ENCODE measurements at places on chromosomes 12 and 14.

- DNase-seq, result no peak
Observed at GRCh38 chr14:76550534-76550933, 174.6 kb downstream of the ESRRB start.

DNA sequence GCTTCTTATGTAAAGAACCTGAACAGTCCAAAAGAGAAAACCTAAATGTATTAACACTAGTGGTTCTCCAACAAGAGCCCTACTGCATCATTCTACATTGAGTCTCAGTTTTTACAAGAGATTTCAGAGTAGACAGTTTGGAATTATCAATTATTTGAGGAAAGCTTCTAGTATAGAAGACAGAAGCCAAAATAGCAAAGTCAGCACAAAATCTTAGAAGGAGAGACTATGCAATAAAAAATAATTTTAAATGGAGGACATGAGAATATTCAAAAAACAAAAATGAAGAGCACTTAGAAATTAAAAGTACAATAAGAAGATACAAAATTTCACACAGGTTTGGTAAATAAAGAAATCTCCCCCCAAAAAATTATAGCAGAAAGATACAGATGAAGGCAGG is 406.3 kb upstream of the USP15 start:
- DNase-seq, result no peak

DNA sequence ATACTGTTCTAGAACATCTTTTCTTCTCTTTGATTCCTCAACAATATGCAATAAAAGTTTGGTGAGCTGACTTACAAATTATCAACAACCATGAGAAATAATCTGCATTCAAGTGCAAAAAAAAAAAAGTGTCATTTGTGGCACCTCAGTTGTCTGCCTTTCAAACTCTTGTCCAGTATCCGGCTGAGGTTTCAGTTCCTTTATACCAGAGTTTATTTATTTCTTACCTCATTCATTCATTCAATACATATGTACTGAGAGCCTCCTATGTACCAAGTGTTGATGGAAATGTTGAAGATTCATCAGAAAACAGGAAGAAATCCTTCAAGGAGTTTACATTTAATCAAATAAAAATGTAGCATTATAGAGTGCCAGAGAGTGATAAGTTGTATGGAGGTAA is 484.1 kb downstream of the RMST start:
- no peak for DNase-seq

GRCh38 chr14:93331728-93332396 is 974 bp downstream of the BTBD7 start:
- no peak for DNase-seq

GRCh38 chr14:71586131-71586897 is 345.9 kb upstream of the RGS6 start:
- no peak for DNase-seq

DNA sequence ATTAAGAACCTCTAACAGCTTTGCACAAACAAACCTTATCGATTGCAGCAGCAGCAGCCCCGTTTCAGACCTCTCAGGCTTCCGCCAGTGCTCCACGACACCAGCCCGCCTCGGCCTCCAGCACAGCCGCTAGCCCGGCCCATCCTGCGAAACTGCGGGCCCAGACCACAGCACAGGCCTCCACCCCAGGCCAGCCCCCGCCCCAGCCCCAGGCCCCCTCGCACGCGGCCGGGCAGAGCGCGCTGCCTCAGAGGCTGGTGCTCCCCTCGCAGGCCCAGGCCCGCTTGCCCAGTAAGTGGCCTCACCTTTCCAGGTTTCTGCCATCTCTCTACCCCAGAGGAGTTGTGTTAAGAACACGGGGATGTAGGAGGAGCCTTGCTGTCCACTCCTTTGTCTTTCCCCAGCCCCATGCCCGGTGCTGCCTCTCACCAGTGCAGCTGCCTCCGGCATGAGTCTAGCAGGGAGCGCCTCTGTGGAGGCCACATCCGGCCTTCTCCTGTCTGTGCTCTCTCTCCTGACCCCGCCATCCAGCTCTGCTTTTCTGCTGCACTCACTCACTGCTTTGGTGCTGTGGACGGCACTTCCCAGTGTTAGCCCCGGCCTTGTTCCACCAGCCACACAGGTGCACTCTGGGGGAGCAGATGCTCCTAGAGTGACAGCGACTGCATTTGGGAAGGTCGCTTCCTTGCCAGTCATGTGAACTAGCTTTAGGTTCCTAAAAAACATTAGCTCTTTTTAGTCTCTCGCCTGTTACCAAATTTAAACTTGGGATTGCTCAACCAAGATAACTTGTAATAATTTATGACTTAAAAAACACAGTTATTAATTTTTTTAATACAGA is 71.5 kb downstream of the EP400 start:
- DNase-seq, result no peak

DNA sequence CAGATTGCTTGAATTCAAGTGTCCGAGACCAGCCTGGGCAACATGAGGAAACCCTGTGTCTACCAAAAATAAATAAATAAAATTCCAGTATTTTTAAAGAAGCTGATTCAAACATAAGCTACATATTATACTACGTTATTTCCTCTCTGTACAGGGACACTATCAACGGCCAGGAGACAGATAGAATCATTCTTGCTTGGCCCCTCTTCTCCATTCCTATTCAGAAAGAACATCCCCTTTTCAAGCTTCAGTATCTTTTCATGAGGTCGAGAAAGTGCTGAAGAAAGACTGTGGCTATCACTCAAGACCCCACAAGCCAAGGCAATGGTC is 314 bp upstream of the DHRS7 start:
- no peak for DNase-seq

DNA sequence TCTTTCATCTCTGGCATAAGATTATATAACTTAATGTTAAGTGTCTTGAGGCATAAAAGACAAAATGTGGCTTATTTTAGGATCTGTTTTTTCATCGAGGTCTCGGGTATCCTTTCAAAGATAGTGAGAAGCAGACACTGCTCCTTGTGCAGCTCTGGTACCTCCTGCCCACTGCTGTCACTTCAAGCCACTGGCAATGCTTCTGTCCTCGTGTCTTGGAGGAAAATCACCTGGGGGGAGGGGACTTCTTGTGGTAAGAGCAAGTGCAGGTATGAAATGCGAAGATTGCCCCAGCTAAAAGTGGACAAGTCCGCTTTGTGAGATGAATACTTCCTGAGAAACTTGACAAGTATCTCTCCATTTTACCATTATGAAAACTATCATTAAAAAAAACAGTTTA is 37.8 kb upstream of the DYNC1H1 start:
- DNase-seq, result no peak

DNA sequence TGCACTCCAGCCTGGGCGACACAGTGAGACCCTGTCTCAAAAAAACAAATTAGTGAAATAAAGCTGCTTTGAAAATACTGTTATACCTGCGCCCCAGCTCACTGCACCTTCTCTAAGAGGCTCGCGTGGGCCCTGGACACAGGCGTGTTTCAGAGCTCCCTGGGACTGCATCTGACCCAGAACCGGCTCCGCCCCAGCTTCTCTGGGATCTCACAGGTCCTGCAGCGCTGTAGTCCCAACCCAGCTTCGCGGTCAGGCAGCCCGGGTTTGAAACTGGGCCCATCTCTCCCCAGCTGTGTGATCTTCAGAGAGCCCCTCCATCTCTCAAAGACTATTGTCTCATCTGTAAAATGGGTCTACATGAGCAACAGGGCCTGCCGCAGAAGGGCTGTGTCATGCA is 7.5 kb downstream of the RIMBP2 start:
- no peak for DNase-seq

- no peak for DNase-seq
Observed at GRCh38 chr14:59570122-59570521, 6.5 kb downstream of the CCDC175 start.

DNA sequence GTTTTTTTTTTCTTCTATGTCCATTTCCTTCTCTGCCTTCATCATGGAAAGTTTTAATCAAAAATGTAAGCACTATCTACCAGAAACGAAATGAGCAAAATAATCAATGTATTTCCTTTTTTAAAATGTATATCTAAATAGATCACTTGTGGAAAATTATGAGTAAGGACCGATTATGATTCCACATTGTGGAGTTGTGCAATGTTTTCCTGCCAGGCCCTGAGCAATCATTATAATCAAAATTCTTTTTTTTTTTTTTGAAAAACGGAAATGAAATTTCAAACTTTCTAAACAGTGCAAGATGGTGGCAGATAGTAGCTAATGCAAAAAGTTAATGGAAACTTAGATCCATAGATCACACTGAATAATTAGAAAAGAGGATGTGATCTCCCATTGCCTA is 1074.6 kb upstream of the TMEM132C start:
- DNase-seq, result no peak

DNA sequence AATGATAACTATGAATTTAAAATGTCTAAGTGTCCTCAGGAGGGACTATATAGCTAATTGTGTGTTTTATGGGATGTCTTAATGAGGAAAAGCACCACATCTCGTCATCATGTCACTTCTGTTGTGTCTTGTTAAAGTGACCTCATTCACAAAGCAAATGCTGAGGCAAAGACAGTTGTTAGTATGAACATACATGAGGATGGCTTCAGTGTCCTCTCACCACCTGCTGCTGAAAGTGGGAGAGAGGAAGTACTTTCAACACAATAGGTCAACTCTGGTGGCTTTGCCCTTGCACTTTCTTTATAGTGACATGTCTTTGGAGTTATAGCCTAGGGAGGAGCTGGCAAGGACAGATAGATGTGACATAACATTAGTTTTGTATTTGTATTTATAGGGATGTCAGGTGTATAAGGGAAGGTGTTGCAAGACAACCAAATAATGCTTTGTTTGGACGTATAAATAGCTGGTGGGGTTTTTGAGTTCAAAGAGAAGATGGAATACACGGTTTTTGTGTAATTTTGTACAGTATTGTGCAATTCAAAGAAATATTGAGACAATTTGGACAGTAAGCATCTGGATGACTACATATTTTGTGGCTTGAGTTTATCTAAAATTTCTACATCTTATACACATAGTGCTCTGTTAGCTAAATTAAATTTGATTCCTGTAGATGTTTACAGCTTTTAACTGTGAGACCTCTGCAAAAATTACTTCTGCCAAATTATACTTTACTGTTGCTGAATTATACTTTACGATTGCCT is 131.7 kb upstream of the ATP2B1 start:
- DNase-seq, result no peak

- no peak for DNase-seq
Observed at GRCh38 chr14:68473794-68474193, 319.1 kb downstream of the ZFP36L1 start.

DNA sequence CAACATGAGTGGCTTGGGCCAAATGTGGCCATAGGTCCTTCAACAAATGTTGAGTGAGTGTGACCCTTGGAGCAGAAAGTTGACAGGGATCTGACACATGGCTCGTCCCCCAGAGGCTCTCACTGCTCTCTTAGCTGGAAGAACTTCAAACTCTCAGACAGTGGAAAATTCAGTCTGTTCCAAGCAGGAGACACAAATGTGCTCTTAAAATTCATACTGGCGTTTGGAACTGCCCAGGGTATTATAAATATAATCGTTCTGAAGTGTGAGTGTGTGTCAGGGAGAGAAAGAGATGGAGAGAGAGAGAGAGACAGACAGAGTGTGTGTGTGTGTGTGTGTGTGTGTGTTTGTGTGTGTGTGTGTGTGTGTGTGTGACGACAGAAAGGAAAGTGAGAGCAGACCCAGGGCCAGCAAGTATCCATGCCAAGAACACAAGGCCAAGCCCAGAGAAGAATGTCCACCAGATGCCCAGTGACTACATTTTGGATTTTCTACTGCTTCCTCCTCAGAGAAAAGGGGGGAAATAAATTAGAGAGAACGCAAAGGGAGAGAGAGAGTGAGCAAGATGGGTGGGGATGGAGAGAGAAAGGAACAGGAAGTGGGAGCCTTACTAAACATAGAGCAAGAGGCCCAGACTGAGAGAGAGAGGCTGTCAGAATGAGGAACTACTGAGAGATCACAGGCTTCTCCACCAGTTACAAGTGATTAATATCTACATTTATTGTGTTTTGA is 193.6 kb upstream of the NUDT4 start:
- DNase-seq, result no peak

GRCh38 chr12:6539707-6540134 is 5.4 kb downstream of the GAPDH start:
- DNase-seq, result no peak

- no peak for DNase-seq
Observed at GRCh38 chr12:100875156-100875555, 80.6 kb downstream of the ANO4 start.

DNA sequence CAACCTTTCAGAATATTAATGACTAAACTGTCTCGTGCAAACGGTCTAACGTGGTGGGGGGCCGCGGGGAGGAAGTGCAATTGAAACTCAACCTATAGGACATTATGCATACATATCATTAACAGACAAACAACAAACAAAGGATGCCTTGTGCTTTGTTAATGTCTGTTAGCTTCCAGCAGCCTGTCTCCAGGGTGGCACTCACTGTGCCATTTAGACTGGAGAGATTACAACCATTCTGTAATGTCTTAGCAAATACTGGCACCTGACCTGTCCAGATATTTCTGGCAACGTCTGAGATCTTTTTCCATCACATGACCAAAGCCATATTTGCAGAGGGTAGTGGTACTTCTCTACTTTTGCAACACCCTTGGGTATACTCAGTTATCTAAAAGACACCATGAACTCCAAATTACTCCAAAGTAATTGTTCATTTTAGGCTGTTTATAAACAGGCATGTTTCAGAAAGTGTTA is 11.6 kb downstream of the BHLHE41 start:
- no peak for DNase-seq

DNA sequence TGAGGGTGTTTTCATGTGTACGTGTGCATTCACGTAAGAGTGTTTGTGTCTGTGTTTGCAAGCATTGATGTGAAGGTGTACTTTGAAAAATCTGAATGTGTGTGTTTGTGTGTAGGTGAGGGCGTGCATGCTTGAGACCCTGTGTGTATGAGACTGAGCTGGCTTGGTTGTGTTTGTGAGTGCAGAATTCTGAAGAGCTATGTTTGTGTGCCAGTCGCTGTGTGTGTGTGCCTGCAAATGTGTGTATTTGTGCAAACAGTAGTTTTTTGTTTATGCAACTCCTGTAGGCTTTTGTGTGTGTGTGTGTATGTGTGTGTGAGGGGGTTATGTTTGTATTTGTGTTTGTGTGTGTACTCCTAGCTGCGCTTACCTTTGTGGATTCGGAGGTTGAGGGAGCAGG is 1.7 kb upstream of the LHX5 start:
- no peak for DNase-seq

- DNase-seq, result no peak
Observed at GRCh38 chr14:44701563-44702263, 194.6 kb upstream of the FSCB start.

GRCh38 chr14:32697704-32698103 is 241.0 kb upstream of the NPAS3 start:
- no peak for DNase-seq

GRCh38 chr14:44170101-44170500 is 337.0 kb downstream of the FSCB start:
- no peak for DNase-seq

DNA sequence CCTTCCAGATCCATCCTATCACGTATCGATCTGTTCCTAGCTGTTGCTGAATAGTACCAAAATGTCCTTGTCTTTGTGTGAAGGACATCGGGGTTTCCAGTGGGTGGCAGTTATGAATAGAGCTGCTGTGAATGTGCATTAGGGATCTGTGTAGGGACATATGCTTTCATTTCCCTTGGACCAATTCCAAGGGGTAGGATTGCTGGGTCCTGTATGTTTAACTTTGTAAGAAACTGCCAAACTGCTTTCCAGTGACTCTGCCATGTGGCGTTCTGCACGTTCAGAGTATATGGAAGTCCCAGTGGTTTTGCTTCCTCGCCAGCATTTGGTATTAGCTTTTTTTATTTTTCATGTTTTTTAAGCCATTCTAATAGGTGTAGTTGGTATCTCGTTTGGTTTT is 28.6 kb downstream of the PACS2 start:
- DNase-seq, result no peak

GRCh38 chr12:2999265-2999841 is 40.2 kb downstream of the TEAD4 start:
- no peak for DNase-seq

All from activated CD4-positive, alpha-beta T cell treated with anti-CD3 and anti-CD28 coated beads for 48 hours (primary cell).